A673 (cell line): ENCODE measurements at places on chromosomes 13 and 19.

- no peak for DNase-seq
Measured at GRCh38 chr13:111630406-111630805, 310.0 kb downstream of the TEX29 start.

- DNase-seq = no peak
Measured at GRCh38 chr13:75385708-75386083, 96.3 kb downstream of the TBC1D4 start.

DNA sequence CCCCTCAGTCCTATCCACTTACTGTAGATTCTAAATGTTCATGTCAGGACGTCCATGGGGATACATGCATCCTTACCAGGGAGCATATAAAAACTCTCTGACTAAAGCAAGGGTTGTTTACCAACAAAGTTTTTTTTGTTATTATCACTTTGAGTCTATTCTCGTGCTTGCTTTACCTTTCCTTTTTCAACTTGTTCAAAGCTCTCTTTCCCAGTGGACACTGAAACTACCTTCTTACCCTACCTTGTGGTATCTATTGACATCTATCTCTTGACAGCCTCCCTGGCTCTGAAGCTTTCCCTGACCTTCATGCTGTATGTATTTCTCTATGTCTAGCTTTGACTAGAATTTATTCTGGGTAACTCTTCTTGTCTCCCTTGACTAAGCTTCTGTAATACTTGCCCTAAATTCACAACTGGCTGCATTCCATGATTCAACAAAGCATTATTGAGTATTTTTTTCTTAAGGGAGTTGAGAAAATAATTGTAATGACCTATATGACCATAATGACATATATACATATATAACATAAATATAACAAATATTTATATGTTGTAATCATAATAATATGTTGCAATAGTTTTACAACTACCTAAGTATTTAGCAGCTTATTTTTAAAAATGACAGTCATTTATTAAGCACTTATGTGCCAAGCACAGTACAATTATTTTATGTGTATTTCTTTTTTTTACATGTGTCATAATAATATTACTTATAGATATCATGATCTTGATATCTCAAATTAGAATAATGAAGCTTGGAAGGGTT, 403.4 kb upstream of the SPRY2 start:
- DNase-seq = no peak

- no peak for DNase-seq
Measured at GRCh38 chr19:46115396-46116106, 8.9 kb downstream of the IGFL3 start.

DNA sequence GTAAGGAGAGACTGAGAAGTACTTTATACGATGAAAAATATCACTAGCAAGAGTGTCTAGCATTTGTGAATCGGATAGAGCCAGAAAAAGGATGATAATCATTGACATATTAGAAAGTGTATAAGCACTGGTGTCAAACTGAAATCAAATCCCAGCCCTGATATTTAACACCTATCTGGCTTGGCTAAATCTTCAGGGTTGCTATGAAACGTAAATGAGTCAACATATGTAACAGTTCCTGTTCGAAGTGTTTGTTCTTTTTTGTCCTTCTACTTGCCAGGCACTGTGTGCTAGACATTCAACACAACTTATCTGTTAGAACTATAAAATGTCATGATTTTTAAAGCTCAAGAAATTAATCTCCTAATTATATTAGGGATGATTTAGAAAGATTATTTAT, 40.8 kb downstream of the SERPINE3 start:
- no peak for DNase-seq
